ENCODE measurements at places on chromosomes 12 and 14.

DNA sequence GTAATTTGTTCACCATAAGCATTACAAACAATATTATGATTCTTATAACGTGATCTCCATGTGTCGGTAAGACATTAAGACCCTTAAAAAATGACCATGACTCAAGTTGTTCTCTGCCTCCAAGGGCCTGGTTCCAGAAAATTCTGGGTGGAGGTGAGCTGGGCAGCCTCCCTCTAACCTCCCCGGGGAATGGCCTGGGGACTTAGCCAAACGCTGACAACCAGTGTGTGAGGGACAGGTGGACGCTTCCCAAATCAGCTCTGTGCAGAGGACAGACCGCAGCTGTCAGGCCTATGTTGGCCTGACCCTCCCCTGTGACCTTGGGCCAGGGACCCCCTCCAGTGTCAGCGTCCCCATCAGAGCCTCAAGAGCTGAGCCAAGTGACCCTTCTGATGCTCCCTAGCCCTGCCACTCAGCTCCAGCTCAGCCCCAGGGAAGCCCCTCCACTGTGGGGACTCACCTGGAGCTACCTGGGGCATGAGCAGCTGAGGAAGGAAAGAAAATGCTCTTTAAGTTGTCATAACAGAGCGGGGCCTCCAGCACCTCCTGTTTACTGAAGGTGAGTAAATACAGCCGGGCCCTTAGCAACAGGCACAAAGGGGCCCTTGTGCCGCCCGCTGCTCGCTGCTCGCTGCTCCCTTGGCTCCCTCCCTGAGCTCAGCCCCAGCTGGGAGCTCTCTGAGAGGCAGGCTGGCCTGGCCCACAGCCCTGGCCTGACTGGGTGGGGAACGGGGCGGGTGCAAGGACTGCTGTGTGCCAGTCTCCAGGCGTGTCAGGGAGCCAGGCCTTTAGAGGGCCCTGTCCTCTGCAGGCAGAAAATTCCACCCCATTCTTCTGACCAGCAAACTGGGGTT is 116.6 kb downstream of the CALM1 start:
- no peak for DNase-seq

DNA sequence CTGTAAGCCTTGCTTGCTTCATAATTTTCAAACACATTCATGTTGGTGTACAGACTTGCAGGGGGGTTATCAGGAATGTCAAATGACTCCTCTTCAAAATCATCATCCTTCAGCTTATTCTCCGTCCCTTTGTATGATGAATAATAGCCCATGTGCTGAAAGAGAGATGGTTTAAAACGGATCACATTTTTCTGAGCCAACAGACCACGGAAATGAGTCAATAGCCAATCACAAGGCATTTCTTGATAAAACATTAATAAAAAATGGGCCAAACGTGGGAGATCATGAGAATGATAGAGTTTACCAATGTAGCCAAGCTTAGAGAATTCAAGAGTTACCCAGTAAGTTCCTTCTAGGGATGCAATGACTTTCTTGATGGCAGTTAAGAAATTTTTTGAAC is 105.5 kb downstream of the NTS start:
- no peak for DNase-seq

GRCh38 chr12:78863482-78864402 is 832 bp upstream of the SYT1 start:
- DNase-seq: no peak

GRCh38 chr12:93300611-93301021 is 77.1 kb upstream of the NUDT4 start:
- DNase-seq: no peak

DNA sequence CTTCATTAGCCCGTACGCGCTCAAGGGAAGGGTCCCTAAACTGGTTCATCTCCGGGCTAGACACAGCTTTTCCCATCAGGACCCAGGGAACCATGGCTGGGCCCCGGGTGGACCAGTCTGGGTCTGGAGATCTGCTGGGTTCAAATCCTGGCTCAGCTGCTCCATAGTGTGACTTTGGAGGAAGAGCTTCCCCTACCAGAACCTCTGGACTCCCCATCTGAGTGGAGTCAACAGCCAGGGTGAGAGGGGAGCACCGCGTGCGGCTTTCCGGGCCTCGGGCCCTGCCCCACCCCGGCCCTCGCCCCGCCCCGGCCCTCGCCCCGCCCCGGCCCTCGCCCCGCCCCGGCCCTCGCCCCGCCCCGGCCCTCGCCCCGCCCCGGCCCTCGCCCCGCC is 41.2 kb downstream of the BEGAIN start:
- DNase-seq: no peak

DNA sequence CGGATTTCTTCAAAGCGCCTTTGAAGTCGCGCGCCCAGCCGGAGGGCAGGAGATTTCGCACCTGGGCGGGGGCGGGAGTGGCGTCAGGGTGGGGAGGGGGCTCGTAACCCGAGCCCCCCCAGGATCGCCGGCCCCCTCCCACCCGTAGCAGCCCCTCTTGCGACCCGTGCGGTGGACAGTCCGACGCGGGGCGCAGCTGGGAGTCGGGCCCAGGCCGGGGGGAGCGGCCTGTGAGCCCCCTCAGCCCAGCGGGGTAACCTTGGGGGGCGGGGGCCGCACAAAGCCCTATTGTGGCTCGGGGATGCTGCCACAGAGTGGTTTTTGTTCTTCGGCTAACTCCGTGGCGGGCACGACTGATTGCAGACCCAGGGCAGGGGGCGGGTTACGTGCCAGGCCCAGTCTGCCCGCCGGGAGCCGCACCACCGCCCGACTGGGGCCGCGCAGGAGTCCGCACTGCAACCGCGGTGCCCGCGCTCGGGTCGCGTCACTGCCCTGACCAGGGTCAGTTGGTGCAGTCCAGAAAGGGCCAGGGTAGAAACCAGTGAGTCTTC is 4.2 kb upstream of the AAAS start:
- peak; percentile 23 for DNase-seq

GRCh38 chr12:32290411-32290810 is 108.9 kb upstream of the FGD4 start:
- no peak for DNase-seq

DNA sequence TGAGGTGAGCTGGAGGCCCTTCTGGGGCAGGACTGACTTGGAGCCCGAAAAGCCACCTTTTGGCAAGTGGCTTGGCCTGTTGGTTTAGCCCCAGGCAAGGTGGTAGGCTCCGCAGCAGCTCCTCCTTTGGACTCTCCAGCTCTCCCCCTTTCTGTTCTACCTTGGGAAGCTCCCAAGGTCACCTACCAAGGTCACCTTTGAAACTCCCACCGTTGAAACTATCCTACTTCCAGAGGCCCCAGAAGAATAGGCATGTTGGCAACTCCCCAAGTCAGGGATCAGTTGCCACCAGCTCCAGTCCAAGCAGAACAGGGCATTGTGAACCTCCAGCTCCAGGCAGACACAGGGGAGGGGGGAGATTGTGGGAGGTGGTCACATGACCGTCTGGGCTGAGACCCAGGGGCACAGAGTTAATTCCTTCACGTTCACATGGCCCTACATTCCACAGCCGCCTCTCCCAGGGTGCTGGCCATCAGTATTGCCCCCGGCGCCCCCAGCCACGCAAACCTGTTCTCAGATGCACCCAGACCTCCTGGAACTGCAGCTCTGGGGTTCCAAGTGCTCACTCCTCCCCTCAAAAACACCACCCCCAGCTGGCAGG is 14.4 kb downstream of the IRF2BPL start:
- no peak for DNase-seq

DNA sequence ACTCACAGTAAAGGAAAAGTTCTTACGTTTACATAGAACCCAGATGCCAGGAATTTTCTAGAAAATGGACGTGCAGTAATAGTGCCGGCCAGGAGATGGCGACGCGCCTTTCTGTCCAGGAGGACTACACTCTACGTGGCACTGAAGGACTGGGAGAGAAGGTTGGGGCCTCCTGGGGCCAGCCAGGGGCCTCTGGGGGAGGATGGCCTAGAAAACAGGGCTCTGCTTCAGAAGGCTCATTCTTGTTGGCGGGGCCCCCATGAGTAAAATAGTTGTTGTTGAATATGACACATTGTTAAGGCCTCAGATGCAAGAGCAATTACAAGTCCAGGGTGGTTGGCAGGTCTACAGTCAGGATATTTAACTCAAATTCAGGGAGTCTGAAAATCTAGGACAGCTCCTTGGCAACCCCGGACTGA is 120.1 kb upstream of the MAX start:
- DNase-seq: peak; percentile 69

DNA sequence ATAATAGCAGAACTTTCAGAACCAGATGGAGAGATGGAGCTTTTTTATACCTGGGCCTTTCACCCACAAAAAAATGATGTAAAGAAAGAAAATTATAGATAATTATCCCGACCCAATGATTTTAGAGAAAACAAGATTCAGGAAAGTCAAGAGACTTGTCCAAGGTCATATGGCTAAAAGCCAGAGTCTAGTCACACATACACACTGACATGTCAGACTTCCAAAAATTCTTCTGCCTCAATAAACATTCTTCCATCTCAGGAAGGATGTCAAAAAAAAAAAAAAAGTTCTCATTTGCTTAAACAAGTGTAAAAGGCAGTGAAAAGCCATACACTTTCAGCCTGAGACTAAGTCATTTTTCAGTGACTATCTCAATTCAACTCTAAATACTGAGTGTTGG is 116.0 kb downstream of the PRICKLE1 start:
- DNase-seq: no peak

DNA sequence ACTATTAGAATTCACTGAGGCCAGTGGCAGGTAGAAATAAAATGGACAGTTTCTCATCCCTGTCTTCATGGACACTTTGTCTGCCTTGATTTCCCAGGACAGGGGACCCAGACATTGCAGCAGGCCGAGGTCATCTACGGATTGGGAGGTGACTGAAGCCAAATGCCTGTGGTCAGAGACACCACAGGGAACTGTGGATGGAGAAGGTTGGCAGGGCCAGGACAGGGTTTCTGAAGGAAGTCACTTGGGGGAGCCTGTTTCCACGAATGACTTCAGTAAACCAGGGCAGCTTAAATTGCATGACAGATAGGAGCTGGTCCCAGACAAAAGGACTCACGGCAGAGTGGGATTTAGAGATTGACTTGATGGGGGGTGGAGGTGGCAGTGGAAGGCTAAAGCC is 224.9 kb downstream of the NTF3 start:
- no peak for DNase-seq

DNA sequence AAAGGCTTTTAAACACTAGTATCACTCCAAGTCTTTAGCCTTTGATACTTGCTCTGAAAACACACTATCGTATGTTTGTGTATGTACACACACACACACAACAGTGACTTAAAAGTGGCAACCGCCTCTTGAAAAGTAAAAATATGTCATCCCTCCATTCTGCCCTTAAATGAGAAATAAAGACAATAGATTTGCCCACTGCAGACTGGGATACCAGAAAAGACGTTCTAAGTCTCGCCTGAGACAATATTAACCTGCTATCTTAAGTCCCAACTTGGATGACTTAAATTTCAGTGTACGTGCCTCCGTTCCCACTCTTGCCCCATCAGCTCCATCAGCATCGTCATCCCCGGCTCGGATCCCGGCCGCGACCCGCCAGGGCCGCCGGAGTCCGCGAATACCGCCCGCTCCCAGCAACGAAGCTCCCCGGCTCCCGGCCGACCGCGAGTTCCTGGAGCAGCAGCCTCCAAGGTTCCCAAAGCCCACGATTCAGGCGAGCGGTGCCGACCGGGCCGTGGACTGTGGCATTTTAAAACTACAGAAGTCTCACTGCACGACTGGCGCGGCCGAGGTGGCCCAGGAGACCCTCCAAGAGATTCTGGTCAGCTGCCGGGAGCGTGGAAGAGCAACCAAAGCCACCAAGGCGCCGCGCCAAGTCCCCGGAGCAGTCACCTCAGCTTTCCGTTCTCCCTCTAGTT is 2.8 kb upstream of the ARID2 start:
- DNase-seq: peak; percentile 46

- peak; percentile 66 for DNase-seq
These were observed 10.3 kb upstream of the FERMT2 start for GRCh38 chr14:52961060-52961639.

DNA sequence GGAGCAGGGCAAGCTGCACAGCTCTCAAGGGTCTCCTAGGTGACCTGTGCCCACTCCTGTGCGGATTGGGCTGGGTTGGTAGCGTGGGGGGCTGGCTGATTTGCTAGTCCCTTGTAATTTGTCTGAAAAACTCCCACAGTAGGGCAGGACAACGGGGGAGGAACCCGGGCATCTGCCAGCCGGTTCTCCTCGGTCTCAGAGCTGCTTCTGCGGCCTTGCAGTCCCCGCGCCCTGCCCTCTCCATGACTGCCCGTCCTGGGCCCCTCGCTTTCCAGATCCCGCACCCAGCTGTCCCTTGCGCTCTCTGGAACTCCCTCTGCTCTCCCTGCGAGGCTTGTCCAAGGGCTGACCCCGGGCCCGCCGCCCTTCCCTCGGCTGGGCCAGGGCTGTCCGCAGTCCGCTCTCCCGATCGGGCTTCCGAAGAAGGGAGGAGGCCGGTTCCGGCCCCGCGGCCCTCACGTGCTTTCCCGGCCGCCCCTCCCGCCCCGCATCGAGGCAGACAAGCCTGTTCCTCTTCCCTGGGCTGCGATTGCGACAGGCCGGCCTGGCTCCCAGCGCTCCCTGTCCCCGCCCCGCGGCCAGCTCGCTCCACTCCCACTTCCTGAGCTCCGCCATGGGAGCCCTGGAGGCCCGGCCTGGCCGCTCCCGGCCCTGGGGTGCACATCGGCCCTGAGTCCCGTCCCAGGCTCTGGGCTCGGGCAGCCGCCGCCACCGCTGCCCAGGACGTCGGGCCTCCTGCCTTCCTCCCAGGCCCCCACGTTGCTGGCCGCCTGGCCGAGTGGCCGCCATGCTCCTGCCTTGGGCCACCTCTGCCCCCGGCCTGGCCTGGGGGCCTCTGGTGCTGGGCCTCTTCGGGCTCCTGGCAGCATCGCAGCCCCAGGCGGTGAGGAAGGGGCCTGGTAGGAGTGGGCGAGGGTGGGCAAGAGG is at the start of gene LTBR:
LTBR (plus strand) TSS at position 591 of the 927 bp plus-strand sequence; CDS start at position 788, 197 bp downstream.
- peak; percentile 24 for DNase-seq

- no peak for DNase-seq
These were observed 16.7 kb downstream of the NEUROD4 start for GRCh38 chr12:55036326-55037115.

DNA sequence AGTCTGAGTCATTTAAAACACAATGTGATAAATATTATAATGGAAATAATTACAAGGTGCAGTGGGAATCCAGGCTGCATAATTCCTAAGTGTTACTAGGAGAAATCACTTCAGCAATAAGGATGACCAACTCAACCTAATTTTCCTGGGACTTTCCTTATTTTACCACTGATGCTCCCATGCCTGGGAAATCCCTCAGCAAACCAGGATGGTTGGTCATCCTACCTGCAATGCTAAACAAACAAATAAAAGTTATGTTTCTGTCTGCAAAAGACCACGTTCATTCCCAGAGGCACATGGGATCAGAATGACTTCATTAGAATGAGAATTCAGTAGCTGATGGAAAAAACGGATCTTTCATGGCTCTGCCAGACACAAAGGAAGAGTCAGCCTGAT is 130.8 kb upstream of the RAP1B start:
- no peak for DNase-seq

DNA sequence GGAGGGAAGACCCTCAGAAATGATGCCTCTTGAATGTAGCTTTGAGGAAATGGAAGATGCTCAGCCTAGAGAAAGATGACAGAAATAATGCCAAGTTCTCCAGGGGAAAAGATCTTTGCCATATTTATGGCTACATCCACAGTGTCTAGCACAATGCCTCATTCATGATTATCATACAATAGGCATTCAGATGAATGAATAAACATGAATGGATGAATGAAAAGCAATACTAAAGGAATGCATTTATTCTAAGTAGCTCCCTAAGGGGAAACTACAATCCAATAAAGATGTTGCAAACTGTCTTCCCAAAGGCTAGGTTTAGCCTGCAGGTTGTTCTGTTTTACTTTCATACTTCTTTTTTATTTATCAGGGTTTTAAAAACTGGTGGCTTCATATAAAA is 12.0 kb downstream of the TMTC1 start:
- DNase-seq: no peak

- DNase-seq: no peak
These were observed 75.4 kb upstream of the PWP1 start for GRCh38 chr12:107610021-107610859.

GRCh38 chr12:24739106-24739779 is 209.7 kb downstream of the BCAT1 start:
- no peak for DNase-seq
